ENCODE measurements at places on chromosomes 16 and 17.

DNA sequence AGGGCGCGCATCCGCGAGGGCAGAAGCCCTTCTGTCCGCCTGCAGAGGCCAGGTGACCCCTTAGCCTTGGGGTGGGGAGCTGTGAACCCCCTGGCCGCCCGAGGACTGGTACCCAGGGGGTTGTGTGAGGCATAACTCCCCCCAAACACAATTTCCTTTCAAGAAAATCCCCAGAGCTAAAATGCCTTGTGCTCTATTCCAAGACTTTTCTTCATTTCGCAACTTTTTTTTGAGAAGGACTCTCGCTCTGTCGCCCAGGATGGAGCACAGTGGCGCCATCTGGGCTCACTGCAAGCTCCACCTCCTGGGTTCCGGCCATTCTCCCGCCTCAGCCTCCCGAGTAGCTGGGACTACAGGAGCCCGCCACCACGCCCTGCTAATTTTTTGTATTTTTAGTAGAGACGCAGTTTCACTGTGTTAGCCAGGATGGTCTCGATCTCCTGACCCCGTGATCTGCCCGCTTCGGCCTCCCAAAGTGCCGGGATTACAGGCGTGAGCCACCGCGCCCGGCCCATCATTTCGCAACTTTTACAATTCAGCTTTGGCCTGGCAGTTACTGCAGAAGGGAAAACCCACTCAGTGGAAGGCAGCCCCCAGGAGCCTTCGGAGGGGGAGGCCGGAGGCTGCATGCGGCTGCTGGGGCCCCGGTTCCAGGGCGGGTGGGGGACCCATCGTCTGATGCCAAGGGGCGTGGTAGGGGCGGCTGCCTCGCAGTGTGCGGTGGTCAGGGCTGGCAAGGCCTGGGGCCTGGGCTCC, 963 bp upstream of the APRT start:
- DNase-seq, result peak; percentile 39

DNA sequence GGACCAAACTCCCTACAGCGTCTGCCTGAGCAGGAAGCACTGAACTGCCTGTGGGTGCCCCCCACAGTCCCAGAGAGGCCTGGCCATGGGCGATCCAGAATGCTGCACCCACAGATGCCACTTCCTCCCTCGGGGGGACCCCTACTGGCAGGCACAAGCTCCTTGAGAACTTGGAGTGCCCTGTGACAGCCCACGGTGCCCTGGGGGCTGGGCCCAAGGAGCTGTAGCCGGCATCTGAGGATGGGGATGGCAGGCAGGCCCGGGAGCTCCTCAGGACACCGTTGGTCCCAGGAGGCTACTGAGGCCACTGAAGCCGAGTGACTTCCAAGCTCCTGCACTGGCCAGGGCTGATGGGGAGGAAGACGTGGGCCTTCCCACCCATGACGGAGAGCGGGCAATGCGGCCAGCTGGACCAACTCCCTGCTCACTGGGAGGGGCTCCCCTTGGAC, 15.1 kb upstream of the RASD1 start:
- DNase-seq, result no peak

- no peak for DNase-seq
These were observed 21.0 kb upstream of the ZNF469 start for GRCh38 chr16:88361775-88362174.

- DNase-seq, result no peak
These were observed 2.1 kb downstream of the COL1A1 start for GRCh38 chr17:50199211-50199802.

DNA sequence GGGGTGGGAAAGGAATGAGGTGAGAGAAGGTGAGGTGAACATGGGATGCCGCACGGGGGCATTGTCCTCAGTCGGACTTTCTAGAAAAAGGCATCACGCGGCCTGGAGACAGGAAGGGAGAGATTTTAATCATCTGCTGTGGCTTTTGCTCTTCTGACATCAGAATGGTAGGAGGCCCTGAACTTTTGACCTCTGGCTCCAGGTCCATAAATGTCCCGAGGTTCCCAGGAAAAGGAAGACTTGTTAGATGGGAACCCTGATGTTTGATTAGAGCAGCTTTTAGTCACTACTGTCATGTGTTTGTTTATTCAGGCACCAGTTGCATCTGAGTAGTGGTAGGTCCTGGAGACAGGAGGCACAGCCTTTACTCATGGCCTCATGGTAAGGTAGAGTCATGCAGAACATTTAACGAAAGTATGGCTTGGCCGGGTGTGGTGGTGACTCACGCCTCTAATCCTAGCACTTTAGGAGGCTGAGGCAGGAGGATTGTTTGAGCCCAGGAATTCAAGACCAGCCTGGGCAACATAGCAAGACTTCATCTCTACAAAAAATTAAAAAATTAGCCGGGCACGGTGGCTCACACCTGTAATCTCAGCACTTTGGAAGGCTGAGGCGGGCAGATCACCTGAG, 203.1 kb downstream of the MSI2 start:
- peak; percentile 60 for DNase-seq

GRCh38 chr17:2564877-2565276, 28.6 kb upstream of the PAFAH1B1 start:
- DNase-seq, result no peak

DNA sequence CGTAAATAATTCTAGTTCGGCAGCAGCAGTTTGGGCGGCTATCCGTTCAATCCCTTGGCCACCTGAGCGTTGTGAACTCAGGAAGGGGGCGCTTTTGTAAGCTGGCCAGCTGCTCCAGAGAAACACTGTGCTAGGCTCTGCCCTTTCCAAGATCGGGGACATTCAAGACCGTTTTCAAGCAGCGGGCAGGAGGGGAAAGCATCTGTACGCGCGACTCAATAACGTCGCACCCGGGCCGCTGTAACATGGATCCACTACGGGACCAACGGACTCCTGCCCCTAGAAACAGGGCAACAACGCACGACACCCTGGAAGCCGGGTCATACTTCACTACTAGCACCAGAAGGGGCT, 463 bp downstream of the TOP2A start:
- DNase-seq, result no peak

DNA sequence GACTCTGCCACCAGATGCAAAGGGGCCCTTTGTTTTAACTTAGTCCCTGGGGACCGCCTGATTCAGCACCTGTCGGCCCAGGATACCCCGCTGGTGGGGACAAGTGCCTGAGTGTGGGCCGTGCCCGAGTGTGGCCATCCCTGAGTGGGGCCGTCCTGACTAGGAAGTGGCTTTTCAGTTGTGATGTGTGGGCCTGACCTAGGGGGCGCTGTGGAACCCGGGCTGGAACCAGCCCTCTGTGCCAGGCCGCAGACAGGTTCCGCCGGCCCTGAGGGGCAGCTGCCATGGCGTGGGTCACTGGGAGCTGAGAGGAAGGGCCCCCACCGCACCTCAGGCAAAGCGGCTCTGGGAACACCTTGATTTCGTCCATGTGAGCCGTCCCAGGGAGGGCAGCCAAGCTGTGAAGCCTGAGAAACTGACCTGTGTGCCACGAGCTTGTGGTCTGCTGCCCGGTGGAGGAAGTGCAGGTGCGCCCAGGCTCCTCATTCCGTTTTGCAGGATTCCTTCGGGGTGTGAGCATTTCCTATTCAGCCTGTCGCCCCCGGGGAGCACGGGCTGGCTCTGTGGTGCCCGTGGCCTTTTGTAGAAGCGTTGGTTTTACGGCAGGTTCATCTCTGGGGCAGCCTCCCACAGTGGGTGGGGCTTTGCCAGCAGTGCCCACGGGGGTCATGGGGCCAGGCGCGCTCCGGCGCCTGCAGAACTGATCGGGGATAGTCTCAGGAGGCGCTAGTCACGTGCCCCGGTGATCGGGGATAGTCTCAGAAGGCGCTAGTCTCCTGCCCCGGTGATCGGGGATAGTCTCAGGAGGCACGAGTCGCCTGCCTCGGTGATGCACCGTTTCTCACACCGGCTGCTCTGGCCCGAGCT, 5.3 kb downstream of the RPL13 start:
- peak; percentile 30 for DNase-seq

GRCh38 chr16:81843243-81843582, 64.1 kb downstream of the PLCG2 start:
- DNase-seq, result no peak

- no peak for DNase-seq
These were observed 76.8 kb downstream of the ABCA8 start for GRCh38 chr17:68878226-68878885.

GRCh38 chr17:9924735-9925191, 19.7 kb upstream of the RCVRN start:
- DNase-seq, result peak; percentile 30

DNA sequence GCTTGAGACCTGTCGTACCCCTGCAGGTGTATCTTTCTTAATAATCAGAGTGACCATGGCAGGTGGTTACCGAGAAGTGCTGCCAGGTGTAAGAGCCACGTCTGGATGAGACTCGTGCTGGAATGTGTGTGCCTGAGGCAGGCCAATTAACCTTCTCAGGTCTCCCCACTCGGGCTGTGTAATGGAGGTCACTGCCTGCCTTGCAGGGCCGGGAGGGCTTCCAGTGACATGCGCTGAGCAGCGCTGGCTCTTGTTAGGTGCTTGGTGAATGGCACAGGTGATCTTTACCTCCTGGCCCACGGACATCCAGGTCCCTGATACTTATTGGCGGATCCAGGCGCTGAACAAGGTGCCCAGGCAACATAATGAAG, 4.6 kb upstream of the GSE1 start:
- no peak for DNase-seq

- DNase-seq, result no peak
These were observed 162.7 kb downstream of the SPECC1 start for GRCh38 chr17:20171741-20172365.
